ENCODE measurements at places on chromosomes 2 and 18.
A peak's percentile ranks its signal among the peaks of the same experiment; 100 is the strongest.

DNA sequence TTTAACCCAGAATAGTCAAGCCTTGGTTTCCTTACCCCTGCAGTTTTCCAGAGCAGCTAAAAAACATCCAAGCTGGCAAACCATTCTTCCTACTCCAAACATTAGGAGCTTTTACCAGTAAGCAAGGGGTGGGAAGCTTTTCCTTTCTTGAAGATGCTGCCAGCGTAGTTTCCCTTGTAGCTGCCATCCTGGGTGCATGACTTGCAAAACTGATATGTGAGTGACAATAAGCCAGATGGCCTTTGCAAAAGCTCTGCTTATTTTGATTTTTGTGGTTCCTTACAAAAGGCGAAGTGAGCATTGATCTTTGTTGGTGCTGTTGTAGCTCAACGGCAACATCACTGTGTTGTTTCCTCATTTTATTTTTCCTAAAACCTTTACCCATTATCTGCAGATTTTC lies 138.8 kb downstream of the WDSUB1 start:
- peaks cover 1% of the 10 kb centered on the region for H3K36me3 ChIP-seq
- peak overlapping the region; percentile 38 for H3K27ac ChIP-seq
- H3K4me3 ChIP-seq, result peak overlapping the region; percentile 57
- peaks cover 35% of the 10 kb centered on the region for H3K4me1 ChIP-seq
- DNase-seq, result no peak

GRCh38 chr2:218833023-218833609 lies 1.5 kb upstream of the PRKAG3 start:
- no peak for DNase-seq
- H3K36me3 ChIP-seq, result no peaks in the 10 kb centered on the region
- H3K4me3 ChIP-seq, result no peak overlapping the region
- peaks cover 22% of the 10 kb centered on the region for H3K4me1 ChIP-seq
- H3K27me3 ChIP-seq, result peaks cover 55% of the 10 kb centered on the region

DNA sequence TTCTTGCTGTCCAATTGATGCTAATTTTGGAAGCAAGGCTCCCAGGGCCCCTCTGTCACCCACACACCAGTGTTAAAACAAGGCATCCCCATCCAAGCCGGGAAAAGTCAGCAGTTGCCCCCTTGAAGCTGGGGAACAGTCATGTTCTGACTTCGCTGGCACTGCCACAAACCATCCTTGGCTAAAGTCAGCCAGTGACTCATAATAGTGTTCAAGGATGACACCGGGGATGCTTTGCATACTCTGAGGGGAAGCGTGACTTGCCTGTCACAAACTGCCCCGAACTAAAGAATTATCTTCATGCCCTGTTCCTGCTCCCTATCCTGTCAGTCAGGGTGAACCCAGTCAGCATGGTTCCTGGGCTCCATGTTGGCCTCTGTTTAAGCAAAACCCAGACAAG lies 37.0 kb downstream of the TGFA start:
- H3K36me3 ChIP-seq, result peaks cover 45% of the 10 kb centered on the region
- no peak overlapping the region for H3K4me3 ChIP-seq
- no peak for DNase-seq
- no peaks in the 10 kb centered on the region for H3K27me3 ChIP-seq
- peaks cover 58% of the 10 kb centered on the region for H3K4me1 ChIP-seq

GRCh38 chr18:57035590-57035989 lies 111.3 kb upstream of the BOD1L2 start:
- DNase-seq, result no peak
- H3K27me3 ChIP-seq, result no peaks in the 10 kb centered on the region

DNA sequence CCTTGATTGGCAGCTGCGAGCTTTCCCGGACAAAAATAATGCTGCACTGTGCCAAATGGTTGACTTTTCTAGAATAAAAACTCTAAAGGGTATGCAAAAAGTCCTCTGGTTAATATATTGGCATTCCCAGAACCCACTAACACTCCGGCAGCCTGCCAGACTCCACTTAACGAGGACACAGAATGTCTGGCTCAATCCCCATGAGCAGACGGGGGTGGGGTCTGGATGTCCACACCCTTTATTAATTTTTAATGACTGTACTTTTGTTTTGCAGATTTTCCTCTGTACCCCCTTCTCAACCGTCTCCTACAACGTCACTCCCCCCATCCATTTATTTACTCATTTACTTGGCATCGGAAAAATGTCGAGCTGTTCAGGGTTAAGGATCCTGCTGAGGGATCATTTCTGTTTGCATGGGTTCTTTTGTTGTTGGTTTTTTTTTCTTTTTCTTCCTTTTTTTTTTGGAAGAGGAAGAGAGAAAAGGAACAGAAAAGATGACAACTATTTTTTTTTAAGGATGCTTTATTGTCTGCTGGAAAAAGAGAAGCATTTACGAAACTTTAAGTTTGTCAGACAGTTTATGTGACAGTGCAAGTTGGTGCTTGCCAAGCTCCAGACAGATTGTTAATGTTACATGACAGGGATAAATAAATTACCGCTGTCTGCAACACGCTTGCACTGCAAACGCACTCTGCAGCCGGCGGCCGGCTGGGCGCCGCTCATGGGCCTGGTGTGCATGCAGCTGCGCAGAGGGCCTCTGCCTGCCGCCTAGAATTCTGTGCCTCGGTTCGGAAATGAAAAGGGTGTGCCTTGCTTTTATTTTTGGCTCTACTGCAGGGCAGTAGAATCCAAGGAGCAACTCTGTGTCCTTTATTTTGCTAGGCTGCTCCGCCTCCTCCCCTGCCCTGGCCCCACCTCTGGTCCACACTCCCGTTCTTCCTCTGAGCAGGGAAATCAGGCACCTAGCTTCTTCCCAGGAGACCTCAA lies 3.6 kb downstream of the LDLRAD4 start:
- H3K4me1 ChIP-seq, result no peaks in the 10 kb centered on the region
- H3K4me3 ChIP-seq, result no peak overlapping the region
- DNase-seq, result no peak

GRCh38 chr2:179106676-179107428 lies 56.9 kb upstream of the CCDC141 start:
- H3K4me1 ChIP-seq, result peaks cover 41% of the 10 kb centered on the region
- peaks cover 46% of the 10 kb centered on the region for H3K36me3 ChIP-seq
- DNase-seq, result peak; percentile 70
- peak overlapping the region; percentile 19 for H3K4me3 ChIP-seq
- peak overlapping the region; percentile 56 for H3K27ac ChIP-seq
